Motor neuron (in vitro differentiated cells): ENCODE measurements at places on chromosomes 6 and 20. TPM values are rescaled to one million over a fixed set of nuclear protein-coding genes. Genes with fewer than 3 reads are reported as not detected.

TENT5A gene
- 4.6 and 4.7 TPM in 2 replicates for total RNA-seq

PSORS1C2 gene
- 0.38 TPM in 1 of 2 replicates, not detected in the other for total RNA-seq

TRIM38 gene
- total RNA-seq, result 0.33 and 0.34 TPM in 2 replicates

MOG gene
- total RNA-seq, result 0.57 TPM in 1 of 2 replicates, not detected in the other

VSX1 gene
- 55.7 and 59.2 TPM in 2 replicates for total RNA-seq

SRSF12 gene
- 1.9 and 2.0 TPM in 2 replicates for total RNA-seq

TSHZ2 gene
- total RNA-seq, result 54.5 and 80.1 TPM in 2 replicates

CST2 gene
- not detected in 2 replicates for total RNA-seq

CST4 gene
- total RNA-seq, result not detected in 2 replicates

C20orf141 gene
- 0.67 TPM in 1 of 2 replicates, not detected in the other for total RNA-seq

PACRG gene
- 12.2 and 14.1 TPM in 2 replicates for total RNA-seq

HNF4A gene
- total RNA-seq, result not detected in 2 replicates

ADGB gene
- 0.10 and 0.19 TPM in 2 replicates for total RNA-seq

NKX2-2 gene
- total RNA-seq, result 0.15 TPM in 1 of 2 replicates, not detected in the other

TNFRSF6B gene
- total RNA-seq, result 0.69 TPM in 1 of 2 replicates, not detected in the other

CLPSL2 gene
- total RNA-seq, result not detected in 2 replicates

CEP85L gene
- total RNA-seq, result 13.2 and 14.6 TPM in 2 replicates

HLA-DQA1 gene
- 0.23 TPM in 1 of 2 replicates, not detected in the other for total RNA-seq

FOXF2 gene
- 0.08 TPM in 1 of 2 replicates, not detected in the other for total RNA-seq

TAPBP gene
- 10.2 and 11.2 TPM in 2 replicates for total RNA-seq

BPIFA1 gene
- not detected in 2 replicates for total RNA-seq

KCNB1 gene
- total RNA-seq, result 7.3 and 7.4 TPM in 2 replicates

COL19A1 gene
- 4.0 and 5.8 TPM in 2 replicates for total RNA-seq

PIGT gene
- total RNA-seq, result 78.4 and 92.6 TPM in 2 replicates

TMC2 gene
- total RNA-seq, result 0.14 and 0.21 TPM in 2 replicates

SIM1 gene
- 4.3 and 4.6 TPM in 2 replicates for total RNA-seq

ZSWIM1 gene
- 7.4 and 9.3 TPM in 2 replicates for total RNA-seq

C6orf58 gene
- total RNA-seq, result 0.96 TPM in 1 of 2 replicates, not detected in the other

ABT1 gene
- total RNA-seq, result 17.8 and 19.2 TPM in 2 replicates

BACH2 gene
- 21.4 and 25.5 TPM in 2 replicates for total RNA-seq

BPIFB4 gene
- not detected in 2 replicates for total RNA-seq

TCP11 gene
- total RNA-seq, result 0.68 and 1.2 TPM in 2 replicates

KHDC1L gene
- total RNA-seq, result 1.4 and 1.6 TPM in 2 replicates

CENPW gene
- 18.9 and 20.1 TPM in 2 replicates for total RNA-seq

RNF217 gene
- 13.9 and 15.3 TPM in 2 replicates for total RNA-seq

RSPO3 gene
- 0.19 and 0.24 TPM in 2 replicates for total RNA-seq
